ENCODE measurements at places on chromosomes 7 and 10.

- peak; percentile 59 for DNase-seq
These were observed 47.7 kb downstream of the NOC3L start for GRCh38 chr10:94315024-94315451.

- DNase-seq = peak; percentile 64
These were observed 349.7 kb upstream of the SEMA3C start for GRCh38 chr7:81268551-81268950.

GRCh38 chr7:66150471-66150870 lies 35.8 kb downstream of the CRCP start:
- DNase-seq = peak; percentile 45

DNA sequence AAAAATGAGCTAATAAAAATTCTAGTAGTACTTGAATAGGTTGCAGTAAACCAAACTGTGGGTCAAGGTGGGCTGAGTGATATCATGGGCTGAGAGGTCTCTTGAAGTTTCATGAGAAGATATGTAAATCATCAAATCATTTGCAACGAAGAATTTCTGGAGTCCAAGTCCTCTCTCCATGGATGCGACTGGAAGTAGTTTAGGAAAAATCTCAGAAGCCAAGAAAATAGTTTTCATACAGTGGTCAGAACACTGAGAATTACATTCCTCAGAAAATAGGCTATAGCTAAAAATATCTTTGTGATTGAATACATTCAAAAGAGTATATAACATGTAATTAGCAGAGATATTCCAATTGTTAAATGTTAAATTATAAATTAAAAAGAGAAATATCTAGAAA lies 3.6 kb upstream of the IFIT1 start:
- DNase-seq = no peak

GRCh38 chr10:122288917-122289316 lies 17.8 kb downstream of the BTBD16 start:
- no peak for DNase-seq

DNA sequence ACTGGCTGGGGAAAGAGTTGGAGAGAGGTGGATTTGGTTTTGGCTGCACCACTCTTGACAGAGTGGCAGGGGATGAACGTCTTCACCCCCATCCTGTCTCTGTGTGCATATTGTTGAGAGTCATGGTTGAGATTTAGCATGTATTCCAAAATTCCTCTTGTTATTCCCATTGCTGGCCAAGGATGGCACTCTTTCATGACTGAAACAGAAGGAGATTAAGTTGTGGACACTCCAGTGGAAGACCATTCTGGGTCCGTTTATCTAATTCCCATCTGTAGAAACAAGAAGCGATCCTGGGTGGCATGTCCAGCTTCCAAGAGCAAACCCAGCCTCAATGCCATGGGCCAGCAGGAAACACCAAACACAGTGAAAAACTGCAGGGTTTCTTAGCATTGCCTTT lies 469.0 kb upstream of the IGFBP3 start:
- DNase-seq = no peak

GRCh38 chr7:114218283-114218682 lies 196.3 kb upstream of the FOXP2 start:
- no peak for DNase-seq
